Karpas-422 (cell line): ENCODE measurements at places on chromosomes 5 and 9. TPM values are rescaled to one million over a fixed set of nuclear protein-coding genes. Genes with fewer than 3 reads are reported as not detected.
A peak's percentile ranks its signal among the peaks of the same experiment; 100 is the strongest.

GRCh38 chr5:124713595-124713994 lies 32.8 kb downstream of the ZNF608 start:
- peaks cover 36% of the 10 kb centered on the region for H3K4me1 ChIP-seq
- H3K27ac ChIP-seq, result no peak overlapping the region
- no peaks in the 10 kb centered on the region for H3K27me3 ChIP-seq
- H3K36me3 ChIP-seq, result no peaks in the 10 kb centered on the region
- H3K4me3 ChIP-seq, result no peak overlapping the region

DNA sequence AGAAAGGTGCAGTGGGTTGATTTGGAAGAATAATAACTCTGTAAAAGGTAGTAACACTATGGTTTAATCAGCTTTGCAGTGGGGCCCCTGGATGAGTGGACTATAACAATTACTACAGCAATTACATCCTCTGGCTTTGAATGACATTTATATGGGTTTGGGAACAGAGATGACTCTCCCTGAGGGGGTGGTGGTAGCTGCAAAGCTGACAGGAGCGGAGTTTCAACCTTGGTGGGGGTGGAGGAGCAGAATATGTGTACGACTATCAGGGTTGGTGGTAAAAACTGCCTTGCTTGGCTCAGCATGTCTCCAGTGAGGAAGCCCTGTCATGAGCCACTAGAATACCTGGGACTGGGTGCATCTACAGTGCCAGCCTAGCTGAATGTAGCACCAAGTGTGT lies 28.3 kb upstream of the NR3C1 start:
- peaks cover 34% of the 10 kb centered on the region for H3K36me3 ChIP-seq
- peak; percentile 69 for DNase-seq
- H3K27me3 ChIP-seq, result no peaks in the 10 kb centered on the region
- H3K4me3 ChIP-seq, result peak overlapping the region; percentile 74

DNAH5 gene
- not detected in 2 replicates for total RNA-seq

DNA sequence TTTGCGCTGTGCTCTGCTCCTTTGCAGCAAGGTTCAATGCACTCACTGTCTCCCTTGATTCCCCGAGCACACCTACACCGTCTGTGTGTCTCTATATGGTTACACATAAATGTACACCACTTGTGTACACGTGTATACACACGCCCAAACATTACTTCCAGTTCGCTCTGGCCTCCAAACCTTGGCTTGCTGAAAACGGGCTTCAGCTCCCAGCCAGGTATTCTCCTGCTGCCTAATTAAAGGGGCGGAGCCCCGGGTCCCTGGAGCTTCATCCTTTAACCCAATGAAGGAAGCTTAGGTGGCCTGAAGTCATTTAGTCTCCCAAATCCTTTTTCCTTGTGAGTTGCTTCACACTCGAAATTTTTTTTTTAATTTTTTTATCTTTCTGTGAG lies 4.6 kb downstream of the ISL1 start:
- no peak overlapping the region for H3K4me3 ChIP-seq
- no peaks in the 10 kb centered on the region for H3K36me3 ChIP-seq
- H3K4me1 ChIP-seq, result no peaks in the 10 kb centered on the region

DNA sequence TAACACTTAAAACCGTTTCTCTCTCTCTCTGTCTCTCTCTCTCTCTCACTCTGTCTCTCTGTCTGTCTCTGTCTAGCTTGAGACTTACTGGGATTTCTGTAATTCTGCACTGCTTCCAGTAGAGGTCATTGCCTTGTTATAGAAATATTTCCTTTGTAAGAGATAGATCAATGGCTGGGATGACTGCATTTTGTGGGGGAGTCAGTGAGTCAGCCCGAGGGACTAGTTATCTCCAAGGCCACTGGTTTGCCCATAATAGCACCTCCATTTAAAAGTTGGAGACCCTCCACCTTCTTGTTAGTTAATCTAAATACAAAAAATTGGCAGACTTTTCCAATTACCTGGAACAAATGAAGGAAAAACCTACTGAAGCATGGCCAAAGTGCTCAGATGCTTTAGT lies 547.2 kb downstream of the LRRC70 start:
- H3K4me3 ChIP-seq, result no peak overlapping the region
- H3K36me3 ChIP-seq, result no peaks in the 10 kb centered on the region
- H3K4me1 ChIP-seq, result no peaks in the 10 kb centered on the region
- DNase-seq, result peak; percentile 70
- H3K27ac ChIP-seq, result no peak overlapping the region

GRCh38 chr5:111469293-111469896 lies 42.9 kb downstream of the STARD4 start:
- H3K4me3 ChIP-seq, result no peak overlapping the region
- no peaks in the 10 kb centered on the region for H3K27me3 ChIP-seq
- no peak for DNase-seq
- no peak overlapping the region for H3K27ac ChIP-seq
- no peaks in the 10 kb centered on the region for H3K4me1 ChIP-seq

SYK gene
- total RNA-seq, result 151 and 216 TPM in 2 replicates
